ENCODE measurements at places on chromosomes 13 and 19. TPM values are rescaled to one million over a fixed set of nuclear protein-coding genes. Genes with fewer than 3 reads are reported as not detected.

Gene NXNL1
- not detected for total RNA-seq

Gene KIR3DL3
- not detected for total RNA-seq

Gene GPC5
- total RNA-seq, result 0.37 TPM

Gene ARHGAP33
- 9.6 TPM for total RNA-seq

GRCh38 chr13:101327871-101328270, 88.4 kb downstream of the NALCN start:
- DNase-seq, result no peak
